ENCODE measurements at places on chromosomes 2 and 18.

DNA sequence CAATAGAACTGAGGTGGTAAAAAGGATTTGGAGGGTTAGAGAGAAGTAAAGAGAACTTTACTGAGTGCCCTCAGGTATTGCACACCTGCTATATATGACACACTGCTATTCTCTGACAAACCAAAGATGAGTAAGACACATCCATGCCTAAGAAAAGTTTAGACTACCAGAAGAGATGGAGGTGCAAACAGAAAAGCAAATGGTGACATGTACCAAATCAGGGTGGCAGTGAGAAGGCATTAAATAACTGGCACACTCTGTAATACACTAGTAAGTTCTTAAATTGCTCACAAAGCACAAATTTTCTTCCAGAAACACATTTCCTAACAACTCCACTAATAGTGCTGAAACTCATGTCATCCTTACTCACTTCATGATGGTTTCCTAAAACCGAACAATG lies 88.6 kb downstream of the KCTD18 start:
- no peak for DNase-seq

DNA sequence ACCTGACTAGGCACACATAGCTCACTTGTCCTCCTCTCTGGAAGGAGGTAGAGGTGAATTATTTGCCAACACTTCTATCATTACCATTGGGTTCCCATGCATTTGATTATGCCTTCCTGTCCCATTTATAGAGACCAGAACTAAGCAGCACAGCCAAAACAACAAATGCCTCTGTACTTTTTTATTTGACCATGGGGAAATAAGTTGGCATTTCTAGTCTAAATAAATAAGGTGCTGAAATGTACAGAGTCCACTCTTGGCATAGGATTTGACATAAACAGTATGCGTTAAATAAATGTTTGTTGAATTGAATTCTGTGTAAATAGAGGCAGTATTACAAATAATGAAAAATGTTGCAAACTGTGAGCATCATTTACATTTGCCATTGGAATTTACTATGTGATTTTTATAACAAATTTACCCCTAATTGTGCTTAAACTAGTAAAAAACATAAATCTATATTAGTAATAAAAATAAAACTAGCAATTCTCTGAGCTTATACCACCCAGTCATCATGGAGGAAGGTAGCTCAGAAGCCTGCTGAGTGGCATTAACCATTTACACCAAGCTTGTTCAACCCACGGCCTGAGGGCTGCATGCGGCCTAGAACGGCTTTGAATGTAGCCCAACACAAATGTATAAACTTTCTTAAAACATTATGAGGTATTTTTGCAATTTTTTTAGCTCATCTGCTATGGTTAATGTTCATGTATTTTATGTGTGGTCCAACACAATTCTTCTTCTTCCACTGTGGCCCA lies 367.8 kb downstream of the FIGN start:
- DNase-seq = no peak

- DNase-seq = no peak
Measured at GRCh38 chr2:109450574-109451273, 163.0 kb downstream of the SEPTIN10 start.

GRCh38 chr2:159515441-159515840 lies 100.9 kb downstream of the BAZ2B start:
- peak; percentile 13 for DNase-seq

- no peak for DNase-seq
Measured at GRCh38 chr2:47040651-47041050, 114.5 kb downstream of the STPG4 start.

DNA sequence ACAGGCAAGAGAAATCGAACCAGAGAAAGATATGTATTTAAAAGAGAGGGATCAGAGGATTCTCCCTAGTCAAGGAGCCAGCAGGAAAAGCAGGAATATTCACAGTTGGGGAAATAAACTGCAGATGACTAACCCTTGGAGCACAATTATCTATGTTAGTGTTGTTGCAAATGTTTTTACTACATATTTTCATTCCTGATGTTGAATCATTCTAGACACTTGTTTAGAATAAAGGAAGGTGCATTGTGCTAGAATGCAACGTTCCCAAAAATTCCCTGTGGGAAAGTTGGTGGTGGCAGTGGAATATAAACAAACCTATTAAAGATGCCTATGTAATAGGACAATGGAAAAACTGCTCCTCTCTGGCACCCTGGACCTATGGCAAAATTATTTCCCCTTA lies 63.3 kb downstream of the DTNA start:
- no peak for DNase-seq

DNA sequence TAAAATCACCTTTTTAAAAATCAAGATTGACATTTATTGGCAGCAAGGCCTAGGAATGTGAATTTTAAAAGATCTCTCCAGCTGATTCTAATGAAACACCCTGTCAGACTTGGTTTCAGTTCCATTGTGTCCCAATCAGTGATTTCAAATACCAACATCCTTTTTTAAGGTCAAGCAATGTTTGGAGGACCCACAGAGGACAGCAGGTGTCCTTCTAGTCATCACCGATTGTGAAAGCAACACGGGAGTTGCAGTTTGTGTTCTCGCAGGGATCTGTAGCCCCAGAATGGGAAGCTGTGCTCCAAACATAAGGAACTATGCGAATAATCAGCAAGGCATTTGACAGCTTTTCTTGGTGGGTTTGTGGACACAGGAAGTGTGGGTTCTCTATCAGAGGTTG lies 4.5 kb upstream of the KIDINS220 start:
- DNase-seq = no peak

- no peak for DNase-seq
Measured at GRCh38 chr18:79635427-79635726, 44.2 kb upstream of the CTDP1 start.

- DNase-seq = no peak
Measured at GRCh38 chr2:126656431-126657147, 631 bp downstream of the GYPC start.

- no peak for DNase-seq
Measured at GRCh38 chr2:29589440-29590103, 331.8 kb downstream of the ALK start.

DNA sequence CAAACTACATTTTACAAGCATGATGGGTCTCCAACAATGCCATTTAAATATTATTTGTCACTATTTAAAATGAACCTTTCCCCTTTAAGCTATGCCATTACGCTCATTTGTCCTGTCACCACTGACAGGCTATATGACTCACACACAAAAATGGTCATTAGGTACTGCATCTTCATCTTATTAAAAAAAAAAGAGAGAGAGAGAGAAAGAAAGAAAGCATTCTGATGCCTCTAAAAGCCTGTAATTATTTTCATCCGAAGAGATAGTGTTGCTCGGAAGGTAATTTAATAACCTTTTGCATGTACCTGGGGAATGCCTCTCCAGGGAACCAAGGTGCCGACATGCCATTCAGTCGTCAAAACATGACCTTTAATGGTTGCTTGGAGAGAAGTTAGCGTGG lies 226.7 kb downstream of the ARHGAP15 start:
- no peak for DNase-seq

DNA sequence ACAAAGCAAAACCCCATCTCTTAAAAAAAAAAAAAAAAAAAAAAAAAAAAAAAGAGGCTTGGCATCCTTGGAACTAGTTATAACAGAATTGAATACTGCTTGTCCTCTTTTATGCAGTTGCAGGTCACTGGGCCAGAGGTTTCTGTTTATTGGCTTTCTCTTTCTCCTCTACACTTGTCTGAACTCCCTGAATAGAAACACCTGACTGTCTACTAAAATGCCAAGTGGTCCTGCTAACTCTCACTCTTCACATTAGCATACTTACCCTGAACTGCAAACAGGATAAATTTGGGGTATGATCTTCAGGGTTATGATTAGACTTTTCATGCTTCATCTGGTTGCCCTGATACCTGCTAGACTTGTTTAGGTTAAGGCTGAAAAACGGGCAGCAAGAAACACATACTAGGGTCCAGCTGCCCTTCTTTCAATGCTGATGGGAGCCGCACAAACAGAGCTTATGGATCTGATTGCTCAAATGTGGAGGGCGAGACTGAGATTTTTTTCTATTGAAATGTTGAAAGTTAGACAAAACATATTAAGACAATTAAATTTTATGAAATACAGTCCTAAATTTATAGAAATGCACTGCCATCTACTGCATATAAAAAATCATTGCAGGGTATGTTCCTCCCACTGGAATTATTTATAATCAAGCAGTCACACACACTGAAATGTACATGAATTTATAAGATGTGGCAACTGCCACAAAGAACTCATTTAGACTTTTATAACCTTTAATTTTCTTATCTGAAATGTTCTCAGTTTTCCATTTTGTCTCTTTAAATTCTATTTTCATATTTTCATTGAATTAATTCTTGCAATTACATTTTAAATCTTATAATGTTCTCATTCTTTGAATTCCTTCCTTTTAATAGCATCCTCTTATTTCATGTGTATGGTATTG lies 40.8 kb downstream of the GTF3C3 start:
- no peak for DNase-seq

GRCh38 chr18:415047-415446 lies 85.5 kb downstream of the COLEC12 start:
- no peak for DNase-seq

GRCh38 chr18:9421901-9422327 lies 53.4 kb upstream of the RALBP1 start:
- no peak for DNase-seq

DNA sequence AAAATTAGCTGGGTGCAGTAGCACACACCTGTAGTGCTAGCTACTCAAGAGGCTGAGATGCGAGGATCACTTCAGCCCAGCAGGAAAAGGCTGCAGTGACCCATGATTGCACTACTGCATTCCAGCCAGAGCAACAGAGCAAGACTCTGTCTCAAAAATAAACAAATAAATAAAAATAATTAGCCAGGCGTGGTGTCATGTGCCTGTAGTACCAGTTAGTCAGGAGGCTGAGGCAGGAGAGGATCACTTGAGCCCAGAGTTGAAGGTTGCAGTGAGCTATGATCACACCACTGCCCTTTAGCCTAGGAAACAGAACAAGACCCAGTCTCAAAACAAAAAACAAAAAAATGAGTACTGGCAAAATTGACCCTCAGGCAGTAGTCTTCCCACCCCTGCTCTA lies 61.9 kb upstream of the PPP1CB start:
- DNase-seq = no peak

DNA sequence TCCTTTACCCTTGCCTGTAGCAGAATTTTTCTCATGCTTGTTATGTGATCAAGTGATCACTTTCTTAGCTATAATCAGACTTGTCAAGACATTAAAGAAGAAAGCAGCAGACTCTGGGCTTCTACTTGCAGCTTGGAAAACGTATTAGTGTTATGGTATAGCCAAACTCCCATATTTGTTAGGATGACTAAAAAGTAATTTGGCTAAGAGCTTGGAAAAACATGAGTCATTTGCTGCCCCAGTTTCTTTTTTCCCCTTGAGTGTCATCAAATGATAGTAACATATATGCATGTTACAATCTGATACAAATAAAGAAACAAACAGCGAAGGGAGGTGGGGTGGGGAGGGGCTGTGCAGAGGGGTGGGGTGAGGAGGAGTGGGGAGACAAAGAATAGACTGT lies 155.5 kb downstream of the IKZF2 start:
- DNase-seq = no peak

DNA sequence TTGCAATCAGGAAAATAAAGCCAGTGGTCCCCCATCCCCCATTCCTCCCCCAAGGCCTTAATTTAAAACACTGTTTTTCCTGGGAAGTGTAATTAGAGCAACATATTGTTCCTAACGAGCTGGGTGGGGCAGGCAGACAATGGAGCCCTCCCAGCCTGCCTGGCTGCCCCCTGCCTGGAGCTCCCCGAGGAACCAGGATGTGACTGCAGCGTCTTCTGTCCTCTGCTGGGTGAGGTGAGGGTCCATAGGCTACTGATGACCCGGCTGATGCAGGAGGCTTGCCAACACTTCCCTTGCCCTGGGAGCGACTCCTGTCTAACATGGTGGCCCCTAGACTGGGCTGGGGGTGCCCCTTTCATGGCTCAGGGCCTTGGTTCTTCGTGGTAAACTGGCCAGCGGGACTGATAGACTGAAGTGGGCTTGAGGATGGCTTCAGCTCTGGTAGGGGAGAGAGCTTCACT lies 152.4 kb downstream of the DYSF start:
- peak; percentile 8 for DNase-seq

DNA sequence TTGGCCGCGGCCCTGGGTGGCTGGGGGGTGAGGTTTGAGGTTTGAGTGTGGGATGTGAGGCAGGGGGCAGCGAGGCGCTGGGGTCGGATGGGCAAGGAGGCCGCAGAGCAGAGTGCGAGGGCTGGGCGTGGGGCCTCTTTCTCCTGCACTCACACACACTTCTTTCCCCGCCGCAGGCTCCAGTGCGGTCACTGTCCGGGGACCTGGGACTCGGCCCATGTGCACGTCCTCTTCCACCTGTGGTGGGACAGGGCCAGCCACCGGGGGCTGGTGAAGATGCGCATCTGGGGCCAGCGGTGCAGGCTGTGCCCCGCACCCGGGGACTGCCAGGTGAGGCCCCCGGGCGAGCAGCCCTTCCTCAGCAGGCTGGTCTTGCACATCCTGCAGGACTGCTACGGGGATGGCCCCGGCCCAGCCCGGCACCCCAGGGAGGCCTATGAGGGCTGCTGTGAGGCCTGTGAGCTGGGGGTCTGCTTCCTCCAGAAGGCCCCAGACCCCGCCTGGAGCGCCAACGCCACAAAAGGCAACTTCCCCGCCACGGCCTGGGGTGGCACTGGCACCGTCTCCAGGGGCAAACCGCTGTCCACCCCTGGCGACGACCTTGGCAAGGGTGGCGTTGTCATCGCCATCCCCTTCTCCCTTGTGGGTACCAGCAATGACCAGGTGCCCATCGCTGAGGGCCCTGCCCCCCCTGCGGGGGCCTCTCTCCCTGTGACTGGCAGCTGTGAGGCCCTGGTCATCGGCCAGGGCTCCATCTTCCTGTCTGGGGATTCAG lies 2.2 kb downstream of the RTP5 start:
- no peak for DNase-seq

DNA sequence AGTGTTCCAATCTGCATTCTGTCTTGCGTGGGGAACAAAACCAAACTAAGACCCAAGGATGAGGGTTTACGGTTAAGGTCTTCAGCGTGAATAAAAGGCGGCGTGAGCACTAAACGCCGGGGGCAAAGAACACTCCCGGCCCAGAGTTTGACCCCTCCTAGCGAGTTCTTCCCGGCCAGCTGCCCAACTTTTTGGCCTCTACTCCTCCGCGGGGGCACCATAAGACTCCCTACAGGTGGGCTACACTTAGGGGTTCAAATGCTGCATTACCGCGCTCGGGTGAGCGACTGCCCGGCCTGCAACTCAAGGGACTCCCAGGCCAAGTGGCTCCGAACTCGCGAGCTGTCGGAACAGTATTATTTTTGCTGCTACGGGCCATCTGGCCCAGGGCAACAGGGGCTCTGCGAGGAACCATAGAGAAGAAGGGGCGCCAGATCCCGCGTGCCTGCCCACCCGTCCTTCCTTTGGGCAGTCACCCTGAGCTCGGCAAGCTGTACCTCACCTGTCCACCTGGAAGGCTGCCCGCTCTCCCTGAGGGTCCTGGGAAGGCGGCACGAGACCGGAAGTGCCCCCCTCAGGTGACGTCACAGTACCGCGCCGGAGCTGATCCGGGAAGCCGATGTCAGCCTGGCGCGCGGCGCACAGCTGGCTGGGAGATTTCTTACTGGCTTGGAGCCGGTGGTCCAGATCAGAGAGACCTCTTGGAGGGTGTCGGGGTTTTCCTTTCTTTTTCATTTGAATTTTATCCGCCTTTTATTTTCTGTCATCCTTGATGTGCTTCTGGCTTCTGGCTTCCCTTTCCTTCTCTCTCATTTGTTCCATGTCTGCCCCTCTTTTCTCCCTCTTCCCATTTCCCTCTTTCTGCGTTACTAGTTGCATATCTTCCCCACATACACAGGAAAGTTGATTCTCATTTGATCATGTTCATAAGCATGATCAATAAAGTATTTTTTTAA lies at the start of gene LDAH:
Gene LDAH (minus strand): TSS at position 567 of the 956 bp plus-strand sequence. CDS start 21,638 bp downstream, outside the sequence.
- DNase-seq = peak; percentile 98

All from WERI-Rb-1 (cell line).